LNCaP clone FGC (cell line): ENCODE measurements at places on chromosomes 2 and 18.

- no peak for DNase-seq
Measured at GRCh38 chr2:107018366-107018765, 132.4 kb upstream of the ST6GAL2 start.

- no peak for DNase-seq
Measured at GRCh38 chr2:79138385-79138784, 18.1 kb downstream of the REG1A start.

DNA sequence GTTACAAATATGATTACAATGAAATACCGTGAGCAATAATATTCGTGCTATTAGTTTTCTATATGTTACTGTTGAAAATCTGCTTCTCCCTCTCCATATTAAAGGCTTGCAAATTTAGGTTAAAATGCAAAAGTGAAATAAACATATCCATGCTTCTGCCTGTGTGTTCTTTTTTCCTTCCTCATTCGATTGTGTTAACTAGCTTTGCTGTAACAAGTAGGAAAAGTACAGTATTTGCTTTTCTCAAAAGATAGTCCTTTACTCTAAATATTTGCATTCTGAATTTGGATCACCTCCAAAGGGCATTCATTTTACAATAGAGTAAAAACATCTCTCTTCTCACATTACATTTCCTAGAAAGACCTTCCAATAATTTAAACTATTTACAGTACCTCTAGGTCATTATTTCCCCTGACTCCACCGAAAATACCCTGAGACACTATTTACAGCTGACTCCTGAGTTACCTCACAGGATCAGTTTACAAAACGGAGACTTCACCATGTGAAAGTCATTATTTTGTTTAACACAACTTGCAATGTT, 835.0 kb upstream of the FANCL start:
- DNase-seq: peak; percentile 13

DNA sequence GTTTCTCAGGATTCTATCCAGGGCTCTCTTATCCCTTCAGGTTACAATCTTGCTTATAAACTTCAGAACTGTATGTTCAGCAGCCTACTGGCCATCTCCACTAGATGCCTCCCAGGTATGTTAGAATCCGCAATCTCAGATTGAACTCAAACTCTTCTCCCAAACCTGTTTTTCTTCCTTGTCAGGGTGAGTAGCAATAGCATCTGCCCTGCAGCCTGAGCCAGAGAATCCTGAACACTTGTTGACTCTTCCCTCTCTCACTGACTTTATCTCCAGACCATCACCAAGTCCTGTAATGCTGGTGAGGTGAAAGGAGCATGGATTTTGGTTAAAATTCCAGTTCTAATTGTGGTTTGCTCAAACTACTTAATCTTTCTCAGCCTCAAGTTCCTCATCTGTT, 82.6 kb upstream of the ALPP start:
- DNase-seq: peak; percentile 81

DNA sequence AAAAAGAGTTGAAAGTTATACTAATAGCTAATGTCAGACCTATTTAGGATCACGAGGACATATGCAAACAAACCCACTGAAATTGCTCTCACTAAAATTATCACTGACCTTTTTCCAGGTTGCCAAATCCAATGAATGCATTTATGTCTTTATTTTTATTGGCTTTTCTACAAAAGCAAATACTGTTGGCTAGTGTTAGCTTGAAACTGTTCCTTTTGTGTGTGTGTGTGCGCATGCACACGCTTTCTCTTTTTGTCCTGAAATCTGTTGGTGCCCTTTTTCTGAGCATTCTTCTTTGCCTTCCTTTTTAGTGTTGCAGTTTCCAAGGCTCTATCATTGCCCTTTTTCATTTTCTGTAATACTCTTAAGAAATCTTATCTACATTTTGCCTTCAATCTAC, 1269.2 kb downstream of the LRP1B start:
- no peak for DNase-seq

DNA sequence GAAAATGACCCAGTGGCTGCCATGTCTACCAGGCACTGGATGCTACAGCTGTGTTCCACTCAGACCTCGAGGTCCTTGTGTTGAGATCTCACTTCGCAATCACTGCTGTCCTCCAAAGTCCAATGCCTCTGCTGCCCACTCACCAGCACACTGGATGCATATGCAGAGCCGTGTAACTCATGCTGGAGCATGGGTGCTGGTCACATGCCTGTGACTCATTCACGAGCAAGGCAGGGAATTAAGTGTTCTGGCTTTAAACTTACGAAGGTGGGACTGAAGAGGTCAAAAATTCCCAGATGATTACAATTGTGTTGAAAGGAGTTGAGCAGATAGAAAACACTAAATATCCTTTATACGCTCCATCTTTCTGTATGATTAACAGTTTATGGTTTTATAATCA, 417.5 kb downstream of the NUP35 start:
- no peak for DNase-seq

DNA sequence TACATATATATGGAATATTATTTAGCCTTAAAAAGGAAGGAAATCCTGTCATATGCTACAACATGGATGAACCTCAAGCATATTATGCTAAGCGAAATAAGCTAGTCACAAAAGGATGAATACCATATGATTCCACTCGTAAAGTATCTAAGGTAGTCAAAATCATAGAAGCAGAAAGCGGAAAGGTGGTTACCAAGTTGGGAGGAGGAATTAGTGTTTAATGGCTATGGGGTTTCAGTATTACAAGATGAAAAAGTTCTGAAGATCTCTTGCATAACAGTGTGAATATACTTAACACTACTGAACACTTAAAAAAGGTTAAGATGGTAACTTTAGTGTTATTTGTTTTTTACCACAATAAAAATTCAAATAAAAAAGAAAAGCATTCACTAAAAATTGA, 99.0 kb downstream of the MGAT5 start:
- no peak for DNase-seq

- no peak for DNase-seq
Measured at GRCh38 chr2:105861200-105861599, 116.5 kb downstream of the NCK2 start.

- DNase-seq: no peak
Measured at GRCh38 chr2:96159084-96159830, 14.0 kb upstream of the DUSP2 start.

DNA sequence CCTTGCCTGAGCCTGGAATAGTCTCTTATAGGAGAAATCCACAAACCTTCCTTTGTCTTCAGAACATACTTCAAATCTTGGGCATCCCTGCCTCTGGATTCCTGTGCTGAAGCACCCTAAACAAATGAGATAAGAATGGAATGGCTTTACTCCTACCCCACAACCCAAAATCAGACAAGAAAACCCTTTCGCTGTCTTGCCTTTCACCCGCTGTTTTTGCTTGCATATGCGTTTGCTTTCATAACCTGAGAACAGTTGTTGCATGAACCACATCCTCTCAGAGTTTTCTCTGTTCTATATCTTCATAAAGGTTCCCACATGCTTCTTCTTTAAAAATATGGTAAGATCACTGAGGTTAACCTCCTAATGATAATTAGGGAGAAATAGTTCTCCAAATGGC, 132.1 kb upstream of the MAP3K20 start:
- DNase-seq: no peak

DNA sequence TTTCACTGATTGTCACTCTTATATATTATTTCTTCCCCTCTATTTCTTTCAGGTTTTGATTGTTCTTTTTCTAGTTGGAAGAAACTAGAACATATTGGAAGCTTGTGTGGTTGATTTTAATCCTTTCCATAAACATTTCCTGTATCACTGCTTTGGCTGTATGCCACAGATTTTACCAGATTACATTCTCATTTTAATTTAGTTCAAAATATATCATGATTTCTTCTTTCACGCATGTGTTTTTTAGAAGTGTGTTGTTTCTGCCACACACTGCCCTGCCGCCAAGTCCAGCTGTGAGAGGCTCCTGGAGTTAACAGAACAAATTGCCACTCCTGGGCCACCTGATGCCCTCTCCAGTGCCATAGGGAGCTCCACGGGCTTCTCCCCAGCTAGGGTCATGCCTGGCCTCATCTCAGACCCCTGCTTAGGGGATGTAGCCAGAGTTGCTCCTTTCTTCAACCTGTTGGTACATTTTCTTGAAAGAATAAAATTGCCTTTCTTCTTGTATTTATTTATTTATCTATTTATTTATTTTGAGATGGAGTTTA, 206.2 kb upstream of the COPS8 start:
- DNase-seq: no peak

DNA sequence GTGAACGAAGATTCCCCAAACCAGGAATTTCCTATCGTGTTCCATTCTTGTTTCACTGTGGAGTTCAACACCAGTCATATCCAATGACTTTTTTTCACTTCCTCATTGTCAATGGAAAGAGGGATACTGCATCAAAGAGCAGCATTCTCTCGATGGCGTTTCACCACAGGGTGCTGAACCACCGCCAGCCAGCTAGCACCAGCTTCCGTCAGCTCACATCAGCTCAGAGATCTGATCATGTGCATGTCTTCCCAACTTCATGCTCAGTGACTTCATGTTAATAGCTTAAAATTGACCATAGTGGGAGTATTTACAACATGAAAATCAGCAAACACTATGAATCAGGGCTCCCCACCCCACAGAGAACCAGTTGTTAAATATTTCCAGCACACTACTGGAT, 359.9 kb downstream of the TNS1 start:
- DNase-seq: no peak

- DNase-seq: no peak
Measured at GRCh38 chr2:237137626-237138323, 52.1 kb downstream of the COPS8 start.

DNA sequence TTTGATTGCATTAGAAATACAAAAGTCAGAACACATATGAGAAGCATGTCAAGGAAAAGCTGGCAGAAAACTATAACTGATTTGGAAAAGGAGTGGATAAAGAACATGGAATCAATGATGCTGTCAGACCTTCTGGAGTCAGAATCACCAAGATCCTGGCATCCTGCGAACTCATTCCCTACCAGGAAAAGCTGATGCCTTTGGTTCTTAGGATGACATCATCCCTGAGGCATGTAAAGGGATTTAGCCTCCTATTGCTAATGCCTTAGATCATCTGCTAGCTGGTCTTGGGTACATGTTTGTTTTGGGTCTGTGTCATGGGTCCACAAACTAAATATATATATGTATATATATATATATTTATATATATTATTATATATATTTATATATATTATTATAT, 680.7 kb downstream of the EPHA4 start:
- no peak for DNase-seq

DNA sequence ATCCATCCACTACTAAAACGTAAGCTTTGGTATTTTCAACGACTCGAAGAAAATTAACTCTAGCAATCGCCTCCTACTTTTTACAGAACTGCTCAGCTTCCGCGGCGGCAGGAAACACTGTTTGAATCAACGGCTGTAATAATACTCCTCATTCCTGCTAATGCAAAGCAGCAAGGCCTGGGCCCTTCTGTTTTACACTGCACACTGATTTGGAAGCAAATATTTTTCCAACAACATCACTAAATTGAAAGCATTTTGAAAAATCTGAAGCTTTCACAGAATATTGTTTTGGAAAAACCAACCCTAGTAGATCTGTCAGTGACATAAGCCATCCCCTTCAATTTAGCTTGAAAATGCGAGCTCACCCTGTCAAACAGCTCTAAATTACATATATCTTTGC, 261.2 kb downstream of the TXNL1 start:
- no peak for DNase-seq

DNA sequence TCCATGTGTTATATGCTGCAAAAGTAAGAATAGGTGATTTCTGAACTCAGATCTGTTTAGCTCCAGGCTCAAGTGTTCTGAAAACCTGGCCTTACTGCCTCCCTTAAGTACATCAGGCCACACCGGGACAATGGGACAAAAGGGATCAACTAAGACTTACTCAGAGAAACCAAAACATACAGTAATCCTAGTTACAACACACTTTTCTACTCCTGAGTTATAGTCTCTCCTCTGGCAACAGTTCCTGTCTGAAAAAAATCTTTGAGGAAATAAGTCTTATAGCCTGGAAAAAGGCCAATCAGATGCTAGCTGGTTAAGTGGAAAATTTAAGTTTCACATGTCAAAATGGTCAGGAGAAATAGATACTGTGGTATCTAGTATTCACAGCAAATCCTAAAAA, 5.6 kb downstream of the METTL5 start:
- DNase-seq: no peak

DNA sequence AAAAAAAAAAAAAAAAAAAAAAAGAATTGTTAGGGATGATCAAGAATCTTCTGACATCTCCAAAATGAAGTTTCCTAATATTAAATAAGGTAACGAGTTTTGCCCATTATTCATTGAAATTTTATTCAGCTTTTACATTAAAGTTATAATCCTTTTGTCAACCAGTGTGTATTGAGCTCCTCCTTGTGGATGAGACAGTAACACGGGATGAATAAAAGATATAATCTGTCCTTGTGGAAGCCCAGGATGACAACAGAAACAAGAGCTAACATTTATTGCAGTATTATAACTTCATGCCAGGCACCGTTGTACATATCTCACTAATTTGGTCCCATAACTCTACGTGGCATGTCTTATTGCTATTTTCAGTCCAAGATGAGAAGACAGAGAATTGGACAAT, 33.4 kb upstream of the SERPINB7 start:
- DNase-seq: no peak

GRCh38 chr2:144194326-144195071, 325.4 kb downstream of the ZEB2 start:
- DNase-seq: no peak

DNA sequence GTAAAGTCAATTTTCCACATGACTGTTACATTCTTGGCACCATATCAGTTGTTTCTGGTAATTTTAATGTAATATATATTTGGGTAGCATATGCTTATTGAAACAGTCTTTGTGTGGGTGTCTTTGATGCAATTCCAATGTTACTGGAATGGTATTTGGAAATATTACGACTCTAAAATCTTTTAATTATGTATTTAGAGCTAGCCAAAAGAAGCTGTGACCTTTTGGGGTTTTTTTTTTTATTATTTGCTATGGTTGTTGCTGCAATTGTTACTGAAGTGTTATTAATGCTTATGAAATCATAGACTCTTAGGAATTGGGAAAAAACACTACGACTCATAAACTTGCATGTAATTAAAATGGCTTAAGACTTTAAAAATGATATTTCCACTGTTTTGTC, 95.9 kb downstream of the AOX1 start:
- no peak for DNase-seq

- no peak for DNase-seq
Measured at GRCh38 chr2:10425699-10426098, 22.4 kb downstream of the ODC1 start.
